ENCODE measurements at places on chromosomes 4 and X.
A peak's percentile ranks its signal among the peaks of the same experiment; 100 is the strongest.

GRCh38 chr4:100189820-100190642 is at the start of gene DDIT4L:
TSS of gene DDIT4L (minus strand) at chr4:100190468. CDS start at chr4:100189983, 485 bp downstream.
- DNase-seq: no peak

DNA sequence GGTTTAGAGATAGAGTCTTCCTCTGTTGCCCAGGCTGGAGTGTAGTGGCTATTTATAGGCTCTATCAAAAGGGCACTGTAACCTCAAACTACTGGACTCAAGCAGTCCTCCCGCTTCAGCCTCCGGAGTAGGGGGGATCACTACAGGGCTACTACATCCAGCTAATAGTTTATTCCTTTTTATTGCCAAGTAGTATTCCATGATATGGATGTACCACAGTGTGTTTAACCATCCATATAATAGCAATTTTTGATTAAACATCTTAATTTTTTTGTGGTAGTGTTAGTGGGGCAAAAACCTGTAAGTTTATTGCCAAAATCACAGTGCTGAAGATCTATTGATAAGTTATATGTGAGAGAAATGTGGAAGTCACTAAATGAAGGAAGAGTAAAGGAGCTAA is 2.6 kb upstream of the NDUFC1 start:
- no peak for DNase-seq

DNA sequence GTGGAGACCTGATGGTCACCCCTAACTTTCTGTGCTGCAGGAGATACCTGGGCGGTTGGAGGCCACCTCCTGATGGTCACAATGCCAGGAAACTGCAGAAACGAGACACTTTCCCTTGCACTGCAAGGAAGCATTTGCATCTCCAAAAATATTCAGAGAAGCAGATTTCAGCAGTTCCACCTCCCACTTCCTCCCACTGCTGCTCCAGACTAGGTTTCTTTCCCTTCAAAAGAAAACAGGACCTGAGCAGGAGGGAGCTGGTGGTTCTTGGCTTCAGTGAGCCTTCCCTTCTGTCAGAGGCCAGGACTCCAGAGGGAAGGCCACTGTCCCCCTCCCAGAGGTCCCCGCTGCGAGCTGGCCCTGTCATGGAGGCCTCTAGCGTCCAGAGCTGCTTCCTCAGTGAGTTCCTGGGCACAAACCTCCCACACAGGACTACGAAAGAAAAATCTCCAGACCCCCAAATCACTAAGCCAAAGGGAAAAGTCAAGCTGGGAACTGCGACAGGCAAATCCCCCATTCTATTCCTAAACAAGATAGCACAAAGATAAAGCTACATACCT is 35.9 kb downstream of the GPM6B start:
- DNase-seq: no peak

DNA sequence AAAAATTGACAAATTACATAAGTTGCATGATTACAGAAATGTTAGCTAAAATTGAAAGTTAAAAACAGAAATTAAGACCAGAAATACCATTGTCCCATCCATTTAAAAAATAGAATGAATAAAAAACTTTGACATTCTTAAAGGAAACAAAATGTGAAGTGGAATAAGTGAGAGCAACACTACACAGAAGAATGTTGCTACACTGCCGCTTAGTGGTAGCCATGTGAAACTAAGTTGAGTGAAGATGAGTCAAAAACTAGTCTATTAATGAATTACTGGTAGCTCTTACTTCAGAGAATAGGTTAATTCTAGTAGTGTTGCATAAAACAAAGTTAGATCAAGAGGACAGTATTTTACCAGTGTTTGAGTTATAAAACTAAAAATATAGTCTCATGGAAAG is 571.0 kb upstream of the KLHL4 start:
- no peak for DNase-seq

- DNase-seq: no peak
Observed at GRCh38 chrX:10121787-10122186, 35.0 kb upstream of the CLCN4 start.

GRCh38 chrX:155997436-155997835 is at the start of gene IL9R:
TSS of gene IL9R (plus strand) at chrX:155997696. CDS start at chrX:155997760, 64 bp downstream.
- DNase-seq: peak; percentile 64

- DNase-seq: no peak
Observed at GRCh38 chr4:10442976-10443375, 14.2 kb downstream of the ZNF518B start.

DNA sequence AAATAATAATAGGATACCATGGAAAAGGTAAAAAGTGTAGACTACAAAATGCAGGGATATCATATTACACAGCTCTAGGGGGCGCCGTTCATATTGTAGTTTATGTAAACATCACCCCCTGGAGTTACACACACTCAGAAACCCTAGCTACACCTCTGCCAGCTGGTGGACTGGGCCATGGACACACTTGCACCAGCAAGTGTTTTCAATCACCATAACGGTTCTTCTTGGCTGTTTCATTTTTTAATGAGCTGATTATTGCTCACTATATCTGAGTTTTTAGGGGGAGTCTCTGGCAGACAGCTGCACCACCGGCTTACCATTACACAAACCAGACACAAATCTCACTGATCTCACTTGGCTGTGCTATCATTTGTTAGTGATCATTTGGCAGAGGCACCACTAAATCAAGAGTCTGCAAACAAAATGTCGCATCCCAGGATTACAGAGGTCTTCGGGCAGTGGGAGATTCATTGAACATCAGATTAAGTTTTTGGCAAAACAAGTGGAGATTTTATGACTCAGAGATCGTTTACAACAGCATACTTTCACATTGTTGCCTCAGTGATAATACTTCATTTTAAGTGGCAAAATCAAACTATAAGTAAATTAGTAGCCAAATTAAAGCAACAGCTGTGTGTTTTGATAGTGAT is 185.7 kb downstream of the UNC5C start:
- DNase-seq: no peak

Data from osteocyte (in vitro differentiated cells).